ENCODE measurements at places on chromosomes 1 and 21.

GRCh38 chr1:202858331-202858730 is 30.6 kb downstream of the RABIF start:
- DNase-seq: no peak

DNA sequence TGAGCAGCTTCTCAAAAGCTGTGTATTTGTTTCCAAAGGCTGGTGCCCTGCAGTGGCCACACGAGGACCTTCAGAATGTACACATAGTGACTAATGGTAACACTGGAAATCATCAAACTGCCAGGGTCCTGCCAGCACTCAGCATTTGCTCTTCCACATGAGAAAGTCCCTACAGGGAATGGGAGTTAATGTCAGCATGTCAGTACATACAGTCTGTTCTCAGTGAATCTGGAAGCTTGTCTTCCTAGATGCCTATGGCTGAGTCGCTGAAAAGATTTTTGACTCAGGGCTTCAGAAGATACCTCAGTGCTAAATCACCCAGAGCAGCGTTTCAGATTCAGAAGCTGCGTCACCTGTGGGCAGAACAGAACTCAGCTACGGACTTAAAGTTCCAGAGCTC is 108.2 kb downstream of the CDC7 start:
- DNase-seq: no peak

GRCh38 chr1:205579711-205580110 is 52.1 kb downstream of the ELK4 start:
- no peak for DNase-seq

DNA sequence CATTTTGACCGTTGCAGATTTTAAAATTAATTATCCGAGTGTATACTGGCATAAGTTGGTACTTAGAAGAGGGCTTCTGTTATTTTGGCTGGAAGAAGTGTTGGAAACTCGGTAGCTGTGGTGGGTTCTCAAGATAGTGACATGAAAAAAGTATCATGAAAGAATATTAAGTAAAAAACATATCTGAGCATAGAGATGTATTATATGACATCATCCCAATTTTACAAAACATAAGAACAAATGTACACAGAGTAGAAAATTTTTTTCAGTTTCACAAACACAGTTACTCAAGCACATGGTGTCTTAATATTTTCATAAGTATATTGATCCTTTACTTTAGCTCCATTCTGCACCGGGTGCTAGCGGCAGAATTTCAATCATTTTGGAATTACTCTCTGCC is 684 bp downstream of the IFI16 start:
- no peak for DNase-seq

GRCh38 chr1:109712321-109712864 is 342 bp downstream of the GSTM5 start:
- no peak for DNase-seq

- DNase-seq: no peak
These were observed 22.0 kb downstream of the NENF start for GRCh38 chr1:212454741-212455140.

GRCh38 chr1:226427131-226427530 is 19.2 kb upstream of the PARP1 start:
- no peak for DNase-seq

DNA sequence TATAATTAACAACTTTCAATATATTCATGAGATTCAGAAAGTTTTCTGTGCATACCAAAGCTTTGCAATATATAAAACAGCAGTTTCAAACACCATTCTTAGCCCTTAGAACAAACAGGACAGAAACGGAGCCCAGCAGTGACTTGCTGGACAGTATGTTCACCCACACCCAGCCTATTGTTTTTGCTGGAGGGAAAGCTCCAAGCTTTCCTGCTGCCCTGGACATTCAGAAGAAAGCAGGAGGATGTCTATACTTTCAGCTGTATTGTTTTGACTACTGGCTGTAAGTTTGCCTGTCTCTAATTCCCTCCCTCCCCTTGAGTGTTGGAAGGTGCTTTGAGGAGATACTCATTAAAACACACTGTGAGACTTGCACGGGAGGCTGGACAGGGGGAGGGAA is 9.6 kb downstream of the DENND2C start:
- DNase-seq: no peak

DNA sequence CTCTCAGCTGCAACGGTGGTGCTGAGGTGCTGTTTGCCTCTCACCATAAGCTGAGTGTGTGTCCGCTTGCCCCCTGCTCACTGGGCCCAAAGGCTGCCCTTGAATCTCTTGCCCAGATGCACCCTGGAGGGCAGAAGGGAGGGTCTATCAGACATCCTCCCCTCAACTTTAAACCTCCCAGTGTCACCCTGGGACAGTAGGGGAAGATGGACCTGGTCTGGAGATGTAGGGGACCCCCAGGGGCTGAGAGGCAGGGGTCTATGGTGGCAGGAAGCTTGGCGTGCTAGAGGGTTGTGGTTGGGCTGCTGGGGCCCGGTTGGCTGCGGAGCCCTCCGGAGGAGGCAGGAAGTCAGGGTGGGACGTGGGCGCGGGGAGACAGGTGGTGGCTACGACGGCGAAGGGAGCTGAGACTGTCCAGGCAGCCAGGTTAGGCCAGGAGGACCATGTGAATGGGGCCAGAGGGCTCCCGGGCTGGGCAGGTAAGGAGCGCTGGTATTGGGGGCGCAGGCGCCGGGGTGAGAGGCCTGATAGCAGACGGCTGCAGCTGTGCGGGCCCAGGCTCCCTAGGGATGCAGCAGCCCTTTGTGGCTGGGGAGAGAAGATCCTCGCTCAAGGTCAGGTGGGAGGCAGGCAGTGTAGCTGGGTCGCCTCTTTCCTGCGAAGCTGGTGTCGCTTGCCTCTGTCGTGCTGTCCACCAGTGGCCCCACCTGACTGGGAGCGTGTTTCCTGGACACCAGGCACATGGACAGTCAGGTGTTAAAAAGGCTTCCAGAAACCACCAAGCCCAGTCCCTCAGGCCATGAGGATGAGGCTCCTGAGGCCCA is at the start of gene LCK:
Gene LCK, plus strand, starts transcription at position 373 of the 824 bp plus-strand sequence. CDS start 23,065 bp downstream, outside the sequence.
- DNase-seq: peak; percentile 82

All from CD4-positive, alpha-beta T cell treated with Interleukin-17A for 4 hours (primary cell).